ENCODE measurements at places on chromosomes 5 and 9.

DNA sequence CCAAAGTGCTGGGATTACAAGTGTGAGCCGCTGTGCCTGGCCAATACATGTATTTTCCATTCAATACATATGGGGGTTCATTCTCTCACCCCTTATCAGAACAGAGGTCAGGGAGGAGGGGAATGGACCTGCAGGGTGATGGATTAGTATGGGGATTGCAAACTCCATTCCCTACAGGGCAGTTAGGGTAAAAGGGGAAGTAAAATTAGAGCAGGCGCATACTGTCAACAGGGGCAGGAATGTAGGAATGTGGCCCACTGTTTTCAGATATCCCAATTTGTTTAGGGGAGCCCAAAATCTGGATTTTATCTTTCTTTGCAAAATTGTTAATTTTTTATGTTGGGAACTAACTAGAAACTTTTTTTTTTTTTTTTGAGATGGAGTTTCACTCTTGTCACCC lies 46.4 kb upstream of the SLC44A1 start:
- no peak for DNase-seq

GRCh38 chr5:56637321-56637920 lies 177.9 kb upstream of the MAP3K1 start:
- DNase-seq, result no peak

DNA sequence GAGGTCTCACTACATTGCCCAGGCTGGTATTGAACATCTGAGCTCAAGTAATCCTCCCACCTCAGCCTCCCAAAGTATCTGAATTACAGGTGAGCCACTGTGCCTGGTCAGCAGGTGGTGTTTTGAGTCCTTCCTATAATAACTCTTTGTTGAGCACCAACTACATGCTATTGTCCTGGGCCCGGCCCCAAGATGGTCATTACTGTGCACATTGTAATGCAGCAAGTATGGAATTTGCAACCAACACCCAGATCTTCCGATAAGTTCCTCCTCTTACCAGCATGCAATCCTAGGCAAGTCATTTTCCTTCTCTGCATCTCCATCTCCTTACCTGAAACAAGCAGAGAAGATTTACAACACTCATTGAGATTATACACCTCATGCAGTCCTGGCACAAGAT lies 510.3 kb upstream of the KLF4 start:
- no peak for DNase-seq

GRCh38 chr5:56367748-56368147 lies 134.6 kb upstream of the ANKRD55 start:
- DNase-seq, result no peak

- DNase-seq, result no peak
Observed at GRCh38 chr9:135848341-135849047, 58.9 kb downstream of the CAMSAP1 start.

GRCh38 chr5:171965745-171966144 lies 40.7 kb downstream of the FBXW11 start:
- no peak for DNase-seq

DNA sequence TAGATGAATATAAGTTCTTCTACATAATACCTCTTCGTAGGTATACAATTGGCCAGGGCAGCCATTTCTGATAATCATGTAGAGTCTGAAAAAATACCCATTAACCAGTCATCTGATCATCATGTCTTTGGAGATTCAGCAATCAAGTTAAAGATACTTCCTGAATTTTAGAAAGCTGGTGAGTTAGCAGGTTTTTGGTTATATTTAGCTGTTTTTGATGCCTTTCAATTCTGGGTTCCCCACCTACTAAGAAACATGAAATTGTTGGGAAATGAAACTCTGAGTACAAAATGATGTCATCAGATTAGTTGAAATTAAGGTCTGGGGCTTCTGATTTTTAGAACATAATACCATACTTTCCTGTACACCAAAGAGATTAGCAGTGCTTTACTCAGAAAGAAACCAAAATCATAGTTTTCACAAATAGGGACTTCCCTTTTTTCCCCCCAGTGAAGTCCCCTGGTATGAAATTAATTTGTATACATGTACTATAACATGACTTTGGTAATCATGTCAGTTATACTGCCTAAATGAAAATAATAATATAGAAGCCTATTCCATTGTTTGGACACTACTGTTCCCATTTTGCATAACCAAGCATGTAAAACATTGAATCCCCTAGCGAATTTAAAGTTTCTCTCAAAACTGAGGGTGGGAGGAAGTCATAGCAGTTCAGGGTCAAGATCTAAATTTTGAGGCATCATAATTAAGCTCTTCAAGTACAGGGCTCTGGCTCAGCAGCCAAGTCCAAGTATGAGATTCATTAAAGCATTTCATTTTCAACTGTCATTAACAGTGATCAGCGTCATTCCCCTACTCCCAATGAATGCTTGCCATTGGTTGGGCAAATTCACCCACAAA lies 17.9 kb downstream of the PRLR start:
- DNase-seq, result no peak

DNA sequence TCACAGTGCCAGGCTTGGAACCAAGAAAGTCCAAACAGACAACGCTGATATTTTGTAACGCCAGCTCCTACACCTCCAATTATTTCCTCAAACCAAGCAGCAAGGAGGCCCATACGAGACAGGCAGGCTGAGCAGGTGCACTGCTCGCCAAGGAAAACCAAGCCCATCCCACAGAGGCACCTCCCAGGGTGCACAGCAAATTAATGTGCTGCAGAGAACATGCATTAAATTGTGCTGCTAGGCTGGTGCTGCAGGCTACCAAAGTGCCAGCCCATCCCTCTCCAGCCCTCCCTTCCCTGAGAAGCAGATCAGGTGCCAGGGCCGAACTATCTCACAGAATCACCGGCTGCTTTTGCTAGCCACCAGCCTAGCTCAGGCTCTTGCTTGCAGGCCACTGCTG lies 137.8 kb downstream of the PAX5 start:
- DNase-seq, result no peak
